Esophagus (tissue), 2 donors: ENCODE measurements at places on chromosomes 1 and 21. TPM values are rescaled to one million over a fixed set of nuclear protein-coding genes. Genes with fewer than 3 reads are reported as not detected.

DTL gene
- 3.4 TPM for polyA plus RNA-seq

WDR3 gene
- 2.4 TPM for polyA plus RNA-seq

BMP8A gene
- not detected for polyA plus RNA-seq

NTNG1 gene
- polyA plus RNA-seq = not detected

GJA9 gene
- polyA plus RNA-seq = 0.86 TPM

GJA5 gene
- polyA plus RNA-seq = 1.4 TPM

SLC6A9 gene
- 13.8 TPM for polyA plus RNA-seq

TGFB2 gene
- polyA plus RNA-seq = 0.16 TPM

ESPN gene
- polyA plus RNA-seq = 21.6 TPM

PROX1 gene
- polyA plus RNA-seq = 0.26 TPM

ZBTB7B gene
- 71.7 TPM for polyA plus RNA-seq

KIF17 gene
- polyA plus RNA-seq = 0.45 TPM

OR6N2 gene
- not detected for polyA plus RNA-seq

ADAMTS4 gene
- 1.1 TPM for polyA plus RNA-seq

FMO2 gene
- 95.4 TPM for polyA plus RNA-seq

CDK11B gene
- polyA plus RNA-seq = 21.0 TPM

GJA8 gene
- polyA plus RNA-seq = not detected

TNNT2 gene
- polyA plus RNA-seq = 7.5 TPM

CFHR3 gene
- polyA plus RNA-seq = not detected

ACTA1 gene
- 0.35 TPM for polyA plus RNA-seq

DEPDC1 gene
- polyA plus RNA-seq = 2.8 TPM

SPRR4 gene
- 0.48 TPM for polyA plus RNA-seq

ELF3 gene
- 749 TPM for polyA plus RNA-seq
